ENCODE measurements at places on chromosomes 4 and X. TPM values are rescaled to one million over a fixed set of nuclear protein-coding genes. Genes with fewer than 3 reads are reported as not detected.

Gene PRPS2
- total RNA-seq = 32.6 TPM

Gene DSPP
- not detected for total RNA-seq

Gene ANXA10
- 10.0 TPM for total RNA-seq

Gene RASGEF1B
- 4.5 TPM for total RNA-seq

Gene SPATA18
- total RNA-seq = 4.3 TPM

Gene ANOS1
- total RNA-seq = 0.05 TPM

Gene ODAPH
- total RNA-seq = not detected

Gene MAMLD1
- 4.7 TPM for total RNA-seq

Gene SYTL5
- 5.9 TPM for total RNA-seq

Gene ADH1C
- total RNA-seq = 8.4 TPM

Gene RUFY3
- 18.6 TPM for total RNA-seq

Gene AMTN
- total RNA-seq = not detected

Gene TAF9B
- 10.0 TPM for total RNA-seq

Gene AWAT2
- not detected for total RNA-seq

Gene POU4F2
- not detected for total RNA-seq

Gene FGB
- total RNA-seq = 2.0 TPM

Gene TSPAN7
- 6.3 TPM for total RNA-seq

Gene STBD1
- 1.7 TPM for total RNA-seq

Gene RTL3
- total RNA-seq = 0.16 TPM

Gene ARHGAP24
- total RNA-seq = 16.5 TPM

Gene IBSP
- total RNA-seq = not detected
